Activated CD8-positive, alpha-beta memory T cell treated with anti-CD3 and anti-CD28 coated beads, Interleukin-2, amount 50 U/mL, for 48 hours (primary cell): ENCODE measurements at places on chromosomes 12 and 14.
A peak's percentile ranks its signal among the peaks of the same experiment; 100 is the strongest.

DNA sequence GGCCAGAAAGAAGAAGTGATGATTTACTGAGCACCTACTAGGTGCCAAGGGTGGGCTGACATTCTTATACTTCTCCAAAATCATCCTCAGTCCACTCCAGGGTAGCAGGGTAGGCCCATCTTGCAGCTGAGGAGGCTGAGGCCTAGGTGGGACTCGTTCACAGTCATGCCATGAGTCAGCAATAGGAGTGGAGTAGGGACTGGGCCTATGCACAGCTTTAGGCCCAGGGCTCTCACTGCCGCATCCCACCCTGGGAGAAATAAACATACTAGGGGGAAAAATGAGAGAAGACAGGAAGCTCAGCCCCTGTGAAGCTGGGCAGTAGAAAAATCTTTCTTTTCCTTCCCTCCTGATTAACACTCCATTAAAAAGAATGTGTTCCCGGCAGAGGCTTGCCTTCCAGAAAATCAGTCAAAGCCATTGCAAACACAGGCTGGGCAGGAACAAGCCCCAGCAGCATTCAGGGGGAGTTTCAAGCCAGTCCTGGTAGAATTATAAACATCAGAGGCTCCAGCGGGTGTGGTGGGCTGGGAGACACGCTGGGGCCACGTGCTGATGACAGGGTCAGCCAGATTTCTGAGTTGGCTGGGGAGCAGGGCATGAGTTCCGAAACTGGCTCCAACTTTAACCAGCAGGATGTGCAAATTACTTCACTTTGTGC is 1.8 kb downstream of the HSPB8 start:
- DNase-seq = no peak

DNA sequence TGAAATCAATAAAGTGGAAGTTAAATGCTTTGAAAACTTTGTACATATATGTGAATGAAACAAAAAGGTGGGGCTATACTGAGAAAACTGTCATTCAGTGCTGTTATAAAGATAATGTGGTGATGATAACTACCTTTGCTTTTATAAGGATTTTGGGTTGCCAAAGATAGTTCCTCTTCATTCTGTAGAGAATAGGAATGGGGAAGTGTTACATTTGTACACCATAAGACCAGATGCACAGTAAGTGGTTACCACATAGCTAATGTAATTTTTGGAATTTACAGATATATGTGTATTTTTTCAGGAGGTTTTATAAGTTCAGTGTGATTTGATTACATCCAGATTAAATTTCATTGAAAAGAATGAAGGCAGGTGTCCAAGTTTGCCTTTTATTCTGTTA is 18.1 kb downstream of the RAB21 start:
- no peak for DNase-seq

DNA sequence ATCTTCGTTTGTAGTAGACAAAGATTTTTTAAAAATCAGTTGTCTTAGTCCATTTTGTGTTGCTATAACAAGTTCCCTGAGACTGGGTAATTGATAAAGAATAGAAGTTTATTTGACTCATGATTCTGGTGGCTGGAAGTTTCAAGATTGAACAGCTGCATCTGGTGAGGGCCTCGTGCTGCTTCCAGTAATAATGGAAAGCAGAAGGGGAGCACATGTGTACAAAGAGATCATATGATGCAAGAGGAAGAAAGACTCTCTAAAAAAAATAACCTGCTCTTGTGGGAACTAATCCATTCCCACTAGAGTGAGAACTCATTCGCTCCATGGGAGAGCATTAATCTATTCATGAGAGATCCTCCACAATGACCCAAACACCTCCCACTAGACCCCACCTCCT is 24.8 kb downstream of the MUCL1 start:
- no peak for DNase-seq

GRCh38 chr12:39354955-39355354 is 88.0 kb downstream of the KIF21A start:
- no peak for DNase-seq

DNA sequence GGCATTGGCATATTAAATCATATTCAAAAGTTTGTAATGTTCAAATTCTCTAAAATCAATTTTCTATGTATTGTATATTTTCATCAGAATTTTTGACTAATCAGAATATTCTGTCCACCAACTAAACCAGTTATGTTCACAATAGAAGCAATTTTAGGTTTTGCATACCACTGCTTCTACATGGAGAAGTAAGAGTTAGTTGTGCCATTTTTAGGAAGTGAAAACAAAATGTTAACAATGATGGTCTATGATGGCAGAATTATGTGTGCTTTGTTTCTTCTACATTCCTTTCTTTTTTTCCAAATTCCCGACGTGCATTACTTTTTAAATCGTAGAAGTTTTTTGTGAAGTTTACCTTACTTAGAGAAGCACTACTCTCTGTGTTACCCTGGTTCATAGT is 29.5 kb downstream of the ABHD12B start:
- no peak for DNase-seq

- peak; percentile 65 for DNase-seq
Observed at GRCh38 chr14:100586403-100587085, 673 bp downstream of the BEGAIN start.

GRCh38 chr14:50719911-50720759 is 52.0 kb upstream of the SAV1 start:
- DNase-seq = no peak

DNA sequence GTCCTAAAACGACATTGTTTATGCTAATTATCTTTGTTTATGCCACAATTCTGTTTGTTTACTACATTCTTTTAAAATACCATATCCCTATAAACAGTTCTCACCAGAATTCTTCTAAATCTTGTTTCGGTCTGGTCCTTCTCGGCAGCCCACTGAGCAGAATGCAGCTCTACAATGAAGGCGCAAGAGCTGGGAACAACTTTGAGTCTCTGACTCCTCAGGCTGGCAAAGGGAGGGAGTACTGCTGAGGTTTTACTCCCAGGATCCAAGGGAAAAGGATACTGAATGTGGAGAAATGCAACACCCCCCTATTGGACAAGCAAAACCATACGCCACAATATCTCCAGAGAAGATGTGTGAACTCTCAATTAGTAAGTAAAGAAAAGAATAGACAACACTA is 5.4 kb downstream of the SOX5 start:
- DNase-seq = no peak

DNA sequence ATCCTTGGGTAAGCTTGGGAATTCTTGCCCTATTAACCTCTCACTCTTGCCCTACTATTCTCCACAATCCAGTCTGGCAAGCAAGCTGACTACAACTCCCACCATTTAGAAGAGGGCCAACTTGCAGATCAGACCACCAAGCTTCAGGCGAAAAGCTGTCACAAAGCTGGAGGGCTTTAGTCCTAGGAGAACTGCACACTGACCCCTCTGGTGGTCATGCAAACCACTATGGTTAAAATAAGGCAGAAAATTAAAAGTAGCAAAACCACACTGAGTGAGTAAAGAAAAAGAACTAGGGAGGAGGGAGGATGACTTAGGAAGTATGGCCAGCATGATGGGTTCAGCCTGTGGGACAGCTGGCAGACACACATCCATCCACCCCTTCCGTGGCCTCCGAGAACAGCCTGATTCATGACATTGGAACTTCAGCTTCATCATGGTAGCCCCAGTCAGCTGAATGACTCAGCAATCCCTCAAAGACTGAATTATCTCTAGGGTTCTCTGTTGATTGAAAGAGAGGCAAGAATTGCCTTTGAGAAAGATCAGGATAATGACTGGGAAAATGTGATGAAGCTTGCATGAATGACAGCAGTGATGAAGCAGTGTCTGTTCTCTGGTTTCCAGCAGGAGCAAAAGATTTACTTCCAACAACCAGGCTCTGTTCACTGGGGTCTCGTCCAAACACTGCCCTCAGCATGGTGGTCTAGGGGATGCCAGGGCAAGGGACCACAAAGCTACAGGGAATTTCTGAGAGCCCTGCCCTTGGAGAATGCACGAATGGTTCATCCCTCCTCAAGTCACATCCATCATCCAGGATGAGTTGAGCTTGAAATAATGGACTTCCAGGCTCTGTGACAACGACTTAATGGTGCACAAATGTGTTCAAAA is 24.4 kb downstream of the PITPNM2 start:
- no peak for DNase-seq

- DNase-seq = no peak
Observed at GRCh38 chr12:29104516-29104915, 44.6 kb upstream of the FAR2 start.

GRCh38 chr12:2460051-2460670 is 334.6 kb upstream of the FKBP4 start:
- no peak for DNase-seq

- DNase-seq = no peak
Observed at GRCh38 chr14:75445963-75446362, 18.1 kb downstream of the JDP2 start.

DNA sequence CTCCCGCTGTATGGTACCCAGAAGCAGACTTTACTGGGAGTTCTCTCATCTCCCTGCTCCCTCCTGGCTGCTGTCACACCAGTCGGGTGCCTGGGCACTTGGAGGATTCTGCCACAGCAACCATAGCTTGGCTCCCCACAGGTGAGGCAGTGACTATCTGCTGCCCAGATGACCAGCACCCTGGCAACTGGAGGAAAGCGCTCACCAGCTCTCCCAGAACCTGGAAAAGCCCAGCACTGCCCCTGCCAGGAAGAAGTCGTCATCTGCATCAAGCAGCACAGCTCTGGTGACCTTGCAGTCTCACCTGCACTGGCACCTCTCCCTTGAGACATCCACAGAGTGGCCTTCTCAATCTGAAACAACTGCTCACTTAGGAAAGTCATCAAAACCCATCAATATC is 31.9 kb upstream of the TC2N start:
- DNase-seq = no peak

GRCh38 chr12:53193040-53193439 is 12.3 kb upstream of the CSAD start:
- DNase-seq = no peak

DNA sequence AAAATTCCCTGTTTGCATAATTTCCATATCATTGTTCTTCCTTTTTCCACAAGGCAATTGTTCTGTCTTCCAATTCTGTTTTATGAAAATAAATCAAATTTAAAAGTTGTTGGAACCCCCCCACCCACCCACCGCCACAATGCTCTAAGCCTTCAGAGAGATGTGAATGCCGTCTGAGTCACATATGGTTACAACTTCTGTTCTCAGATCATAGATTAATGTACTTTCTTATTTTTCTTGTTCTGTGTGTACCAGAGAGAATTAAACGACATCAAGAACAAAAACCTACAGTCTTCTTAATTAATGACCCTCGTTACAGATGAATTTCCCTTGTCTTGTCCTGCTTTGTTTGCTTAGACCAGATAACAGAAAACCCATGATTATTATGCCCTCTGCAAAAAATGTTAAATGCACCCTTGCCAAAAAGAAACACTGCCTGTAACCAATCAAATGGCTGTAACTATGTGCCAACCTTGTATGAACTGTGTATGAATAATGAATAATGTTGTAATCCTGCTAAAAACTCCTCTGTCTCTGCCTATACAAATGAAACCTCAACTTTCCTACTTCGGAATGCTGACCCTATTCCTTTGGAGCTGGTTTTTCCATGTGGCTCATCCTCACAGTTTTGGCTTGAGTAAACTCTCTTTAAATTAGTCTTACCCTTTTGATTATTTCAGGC is 14.0 kb downstream of the OR6S1 start:
- DNase-seq = no peak

DNA sequence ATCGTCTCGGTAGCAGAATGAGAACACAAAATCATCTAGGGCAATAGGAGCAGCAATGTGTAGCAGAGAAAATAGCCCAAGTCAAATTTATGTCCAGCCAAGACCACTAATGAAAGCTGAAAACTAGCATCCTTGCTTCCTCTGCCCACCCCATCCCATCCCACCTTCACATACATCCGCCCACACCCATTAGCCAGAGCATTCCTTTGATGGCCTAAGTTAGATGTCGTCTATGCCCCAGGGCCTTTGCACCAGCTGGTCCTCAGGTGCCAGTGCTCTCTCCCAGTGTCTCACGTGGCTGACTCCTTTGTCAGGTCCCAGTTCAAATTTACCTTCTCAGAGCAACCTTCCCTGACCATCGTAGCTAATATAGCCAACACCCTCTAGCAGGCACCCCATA is 17.8 kb upstream of the PPP2R5C start:
- no peak for DNase-seq

GRCh38 chr12:52235001-52235764 is 2.1 kb downstream of the KRT7 start:
- DNase-seq = no peak

DNA sequence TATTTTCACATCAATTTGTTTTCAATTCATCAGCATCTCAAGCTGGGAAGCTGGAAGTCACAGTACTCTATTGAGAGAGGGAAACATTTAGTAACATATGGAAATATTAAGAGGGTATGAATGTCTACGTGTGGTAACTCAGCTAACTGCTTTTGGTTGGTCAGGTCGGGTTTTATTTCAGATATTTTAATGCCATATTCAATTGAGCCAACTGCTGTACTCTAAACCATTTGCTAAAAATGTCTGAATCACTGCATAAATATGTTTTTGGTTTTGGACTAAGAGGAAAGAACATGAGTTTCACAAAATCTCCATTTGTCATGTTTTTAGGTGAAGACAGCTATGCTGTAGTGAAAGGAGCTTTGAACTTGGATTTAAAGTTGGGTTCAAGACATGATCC is 18.9 kb upstream of the PPFIBP1 start:
- no peak for DNase-seq

- DNase-seq = peak; percentile 92
Observed at GRCh38 chr12:3752741-3753486, at the start of gene CRACR2A. Gene CRACR2A, minus strand, starts transcription at chr12:3753109. Its CDS starts 56,110 bp downstream, at chr12:3696999.

GRCh38 chr12:126869644-126870043 is 1397.3 kb upstream of the TMEM132C start:
- DNase-seq = no peak

DNA sequence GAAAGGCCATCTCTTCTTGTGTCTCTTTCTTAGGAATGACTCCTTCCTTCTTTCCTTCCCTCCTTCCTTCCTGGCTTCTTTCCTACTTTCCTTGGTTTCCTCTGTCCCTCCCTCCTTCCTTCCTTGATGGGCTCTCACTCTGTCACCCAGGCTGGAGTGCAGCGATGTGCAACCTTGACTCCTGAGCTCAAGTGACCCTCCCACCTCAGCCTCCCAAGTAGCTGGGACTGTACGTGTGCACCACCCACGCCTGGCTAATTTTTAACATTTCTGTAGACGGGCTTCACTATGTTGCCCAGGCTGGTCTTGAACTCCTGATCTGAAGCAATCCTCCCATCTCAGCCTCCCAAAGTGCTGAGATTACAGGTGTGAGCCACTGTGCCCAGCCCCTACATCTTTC is 10.9 kb upstream of the P2RX7 start:
- no peak for DNase-seq

DNA sequence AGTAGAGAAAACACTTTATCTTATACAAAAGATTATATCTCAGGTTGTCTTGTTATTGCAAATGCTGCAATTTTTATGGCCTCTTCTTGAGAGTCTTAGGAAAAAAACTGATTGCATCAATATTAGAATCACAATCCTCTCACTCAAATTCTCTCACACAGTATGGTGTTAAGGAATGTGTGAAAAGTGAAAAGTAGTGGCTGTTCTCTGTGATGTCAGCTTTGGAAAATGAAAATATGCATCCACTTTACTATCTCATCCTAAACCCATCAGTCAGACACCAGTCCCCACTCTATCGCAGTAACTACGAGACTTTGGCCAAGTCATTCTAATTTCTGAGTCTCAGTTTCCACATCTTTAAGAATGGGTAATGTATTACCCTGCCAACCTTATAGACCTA is 32.6 kb upstream of the NTF3 start:
- DNase-seq = no peak

GRCh38 chr12:117361347-117361751 is at the start of gene NOS1:
Gene NOS1, minus strand, starts transcription at chr12:117361626. Its CDS starts 30,557 bp downstream, at chr12:117331069.
- DNase-seq = no peak

GRCh38 chr14:56995010-56995409 is 184.7 kb upstream of the OTX2 start:
- DNase-seq = no peak

- peak; percentile 84 for DNase-seq
Observed at GRCh38 chr12:989751-990660, 1.0 kb upstream of the ERC1 start.
